Effector memory CD4-positive, alpha-beta T cell (primary cell): ENCODE measurements at places on chromosomes 7 and 10.
A peak's percentile ranks its signal among the peaks of the same experiment; 100 is the strongest.

GRCh38 chr7:135353832-135354231 is 120.2 kb downstream of the STRA8 start:
- DNase-seq: no peak

DNA sequence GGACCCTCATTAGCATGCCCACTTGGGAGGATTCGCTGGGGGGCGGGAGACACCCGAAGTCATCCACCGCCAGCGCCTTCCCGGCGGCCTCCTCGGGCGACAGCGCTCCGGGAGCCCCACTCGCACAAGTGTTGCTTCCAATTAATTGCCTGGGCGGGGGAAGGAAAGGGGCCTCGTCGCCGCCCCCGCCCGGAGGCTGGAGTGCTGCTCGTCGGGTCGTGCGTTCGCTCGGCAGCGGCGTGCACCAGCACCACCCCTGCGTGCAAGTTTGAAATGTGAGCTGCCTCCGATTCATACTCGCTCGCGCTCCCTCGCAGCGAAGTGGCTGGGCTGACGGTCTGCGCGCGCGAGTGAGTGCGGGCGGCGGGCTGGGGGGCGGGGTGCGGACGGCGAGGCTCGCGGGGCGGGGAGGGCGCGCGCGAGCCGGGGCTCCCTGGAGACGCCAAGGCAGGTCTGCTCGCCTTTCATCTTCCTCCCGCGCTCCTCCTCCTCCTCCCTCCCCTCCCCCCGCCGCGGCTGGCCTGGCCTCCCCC is 104.6 kb upstream of the PPIF start:
- DNase-seq: peak; percentile 14

- DNase-seq: no peak
Observed at GRCh38 chr10:16779384-16779915, 37.8 kb downstream of the RSU1 start.

GRCh38 chr10:80582286-80582960 is 44.7 kb downstream of the SH2D4B start:
- no peak for DNase-seq

GRCh38 chr7:16114633-16115032 is 306.7 kb downstream of the CRPPA start:
- DNase-seq: no peak

DNA sequence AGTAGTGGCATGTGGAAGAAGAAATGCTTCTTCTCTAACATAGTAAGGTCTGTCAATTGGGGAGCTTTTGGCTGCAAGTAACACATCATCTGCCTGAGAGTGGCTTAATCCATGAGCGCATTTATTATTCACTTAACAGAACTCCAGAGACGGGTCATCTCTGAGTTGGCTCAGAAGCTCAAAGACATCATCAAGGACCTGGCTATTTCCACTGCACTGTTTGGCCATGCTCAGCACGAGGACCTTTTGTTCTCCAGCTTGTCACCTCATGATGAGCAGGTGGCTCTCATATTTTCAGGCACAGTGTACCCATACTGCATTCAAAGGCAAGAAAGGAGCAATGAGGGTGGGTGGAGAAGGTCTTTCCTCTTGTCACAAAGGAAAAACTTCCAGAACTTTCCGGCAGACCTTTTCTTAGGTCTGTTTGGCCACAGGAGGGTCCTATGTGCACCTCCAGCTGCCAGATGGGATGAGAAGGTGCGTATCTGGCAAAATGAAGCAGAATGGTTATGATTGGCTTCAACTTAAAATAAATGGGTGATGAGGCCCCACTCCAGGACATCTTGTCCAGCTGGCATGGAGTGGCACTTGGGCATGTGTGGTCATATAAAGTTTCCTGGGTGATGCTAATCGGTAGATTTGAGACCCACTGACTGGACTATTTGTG is 55.6 kb upstream of the SHH start:
- DNase-seq: no peak

DNA sequence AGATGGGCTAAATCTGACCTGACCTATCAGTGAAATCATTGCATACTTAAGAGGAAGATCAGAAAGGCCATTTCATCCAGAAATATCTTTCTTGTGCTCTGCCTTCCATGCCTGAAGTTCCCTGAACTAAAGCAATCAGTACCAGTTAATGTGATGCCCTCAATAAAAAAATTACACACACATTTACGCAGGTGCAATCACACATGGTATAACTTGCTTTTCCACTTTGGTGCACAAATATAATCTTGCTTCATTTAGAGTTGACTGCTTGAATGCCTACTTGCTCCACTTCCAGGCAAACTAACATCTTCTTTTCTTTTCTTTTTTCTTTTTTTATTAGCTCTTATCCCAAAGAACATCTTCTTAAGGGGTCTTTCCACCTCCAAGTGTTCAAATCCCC is 58.3 kb upstream of the KIF5B start:
- no peak for DNase-seq

- DNase-seq: no peak
Observed at GRCh38 chr10:122333037-122333436, 41.5 kb upstream of the PLEKHA1 start.

DNA sequence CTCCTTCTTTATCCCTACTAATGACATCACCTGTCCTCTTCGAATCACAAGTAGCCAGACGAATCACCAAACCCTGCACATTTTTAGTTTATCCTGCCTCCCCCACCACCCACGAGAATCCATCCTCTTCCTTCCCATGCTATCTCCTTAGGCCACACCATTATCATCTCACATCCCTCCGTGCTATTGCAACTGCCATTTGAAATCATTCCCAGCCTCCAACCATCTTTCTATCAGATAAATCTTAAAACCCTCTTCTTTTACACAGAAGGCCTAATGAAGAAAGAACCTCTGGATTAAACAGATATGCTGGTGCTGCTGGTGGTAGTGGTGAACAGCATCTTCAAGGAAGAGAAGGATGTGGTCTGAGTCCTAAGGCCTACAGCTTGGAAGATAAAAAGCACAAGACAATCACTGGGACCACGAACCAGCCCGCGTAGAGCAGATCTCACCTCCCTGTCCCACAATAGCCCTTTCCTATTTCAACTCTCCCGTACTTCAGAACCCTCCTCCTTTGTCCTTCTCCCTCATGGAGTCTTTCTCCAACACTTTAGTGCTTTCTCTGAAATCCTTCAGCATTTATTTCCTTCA is 403.1 kb downstream of the SFMBT2 start:
- DNase-seq: no peak

DNA sequence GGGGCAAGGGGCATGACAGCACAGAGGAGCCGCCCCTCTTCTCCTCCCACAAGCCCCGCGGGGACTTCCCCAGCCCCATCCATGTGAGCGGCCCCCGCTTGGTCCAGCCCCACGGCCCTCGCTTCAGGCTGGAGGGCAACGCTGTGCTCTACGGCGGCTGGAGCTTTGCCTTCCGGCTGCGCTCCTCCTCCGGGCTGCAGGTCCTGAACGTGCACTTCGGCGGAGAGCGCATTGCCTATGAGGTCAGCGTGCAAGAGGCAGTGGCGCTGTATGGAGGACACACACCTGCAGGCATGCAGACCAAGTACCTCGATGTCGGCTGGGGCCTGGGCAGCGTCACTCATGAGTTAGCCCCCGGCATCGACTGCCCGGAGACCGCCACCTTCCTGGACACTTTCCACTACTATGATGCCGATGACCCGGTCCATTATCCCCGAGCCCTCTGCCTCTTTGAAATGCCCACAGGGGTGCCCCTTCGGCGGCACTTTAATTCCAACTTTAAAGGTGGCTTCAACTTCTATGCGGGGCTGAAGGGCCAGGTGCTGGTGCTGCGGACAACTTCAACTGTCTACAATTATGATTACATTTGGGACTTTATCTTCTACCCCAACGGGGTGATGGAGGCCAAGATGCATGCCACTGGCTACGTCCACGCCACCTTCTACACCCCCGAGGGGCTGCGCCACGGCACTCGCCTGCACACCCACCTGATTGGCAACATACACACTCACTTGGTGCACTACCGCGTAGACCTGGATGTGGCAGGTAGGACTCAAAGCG is 5.1 kb downstream of the AOC1 start:
- no peak for DNase-seq

DNA sequence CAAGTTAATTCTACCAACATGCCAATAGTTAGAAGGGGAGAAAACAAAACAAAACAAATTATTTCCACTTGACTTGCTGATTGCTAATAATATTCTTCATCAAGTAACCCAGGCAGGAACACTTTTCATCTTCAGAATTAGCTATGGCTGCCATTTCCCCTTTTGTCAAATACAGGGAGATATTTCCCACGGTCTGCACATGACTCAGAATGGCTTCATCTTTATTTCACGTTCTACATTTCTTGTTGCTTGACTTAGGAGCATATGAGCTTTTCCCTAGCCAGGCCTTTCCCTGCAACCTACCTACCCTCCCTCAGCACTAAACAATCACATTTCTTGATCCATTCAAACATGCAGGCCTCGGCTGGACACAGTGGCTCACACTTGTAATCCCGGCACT is 6.5 kb downstream of the CPVL start:
- DNase-seq: no peak

DNA sequence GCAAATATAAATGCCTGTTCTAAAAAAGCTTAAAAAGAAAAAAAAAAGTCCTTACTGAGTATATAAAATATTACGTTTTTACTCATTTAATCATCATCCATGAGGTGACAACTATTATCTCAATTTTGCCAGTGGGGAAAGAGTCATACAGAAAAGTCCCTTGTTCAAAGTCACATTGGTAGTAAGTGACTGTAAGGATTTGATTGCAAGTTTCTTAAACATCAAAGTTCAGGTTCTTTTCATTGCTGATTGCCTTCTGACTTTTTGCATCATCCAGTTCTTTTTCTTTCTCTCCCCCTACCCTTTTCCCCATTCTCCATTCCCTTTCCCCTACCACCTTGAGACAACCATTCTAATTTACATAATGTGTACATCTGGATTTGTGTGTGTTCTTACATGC is 363.3 kb downstream of the NRG3 start:
- no peak for DNase-seq

DNA sequence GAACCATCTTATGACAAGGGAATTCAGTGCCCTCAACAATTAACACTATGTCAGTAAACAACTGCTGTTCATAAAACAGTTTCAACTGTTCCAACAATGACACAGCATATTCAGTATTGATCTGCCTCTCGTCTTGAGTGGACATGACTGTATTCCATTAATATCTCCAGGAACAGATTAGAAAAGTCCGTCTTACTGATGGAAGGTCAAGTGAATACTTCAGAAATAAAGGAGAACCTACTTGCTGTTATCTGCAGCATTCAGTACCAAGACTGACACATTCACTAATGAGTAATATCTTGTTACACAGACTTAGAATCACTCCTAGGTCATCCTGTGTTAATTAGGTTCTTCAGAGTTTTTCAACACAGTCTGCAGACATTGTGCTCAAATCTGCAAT is 12.1 kb downstream of the KBTBD2 start:
- no peak for DNase-seq

DNA sequence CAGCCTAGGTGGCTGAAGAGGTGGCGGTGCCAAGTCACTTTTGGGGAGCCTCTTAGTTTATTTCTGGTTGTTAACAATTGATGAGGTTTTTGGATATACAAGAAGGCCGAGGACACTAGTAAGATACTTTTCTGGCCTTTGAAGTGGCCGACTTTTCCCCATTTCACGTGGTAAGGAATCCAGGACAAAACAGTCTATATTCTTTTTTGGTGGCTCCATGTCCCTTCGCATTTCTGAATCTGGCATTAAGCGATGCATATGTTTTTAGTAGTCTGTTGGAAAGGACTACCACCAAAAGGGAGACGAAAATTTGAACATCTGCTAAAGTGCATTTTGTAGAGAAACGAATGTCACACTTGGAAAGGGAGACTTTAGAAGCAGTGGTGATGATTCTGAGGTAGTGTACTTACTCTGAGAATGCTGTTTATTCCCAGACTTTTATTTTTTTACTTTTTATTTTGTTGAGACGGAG is 1.5 kb downstream of the MLLT10 start:
- DNase-seq: no peak

DNA sequence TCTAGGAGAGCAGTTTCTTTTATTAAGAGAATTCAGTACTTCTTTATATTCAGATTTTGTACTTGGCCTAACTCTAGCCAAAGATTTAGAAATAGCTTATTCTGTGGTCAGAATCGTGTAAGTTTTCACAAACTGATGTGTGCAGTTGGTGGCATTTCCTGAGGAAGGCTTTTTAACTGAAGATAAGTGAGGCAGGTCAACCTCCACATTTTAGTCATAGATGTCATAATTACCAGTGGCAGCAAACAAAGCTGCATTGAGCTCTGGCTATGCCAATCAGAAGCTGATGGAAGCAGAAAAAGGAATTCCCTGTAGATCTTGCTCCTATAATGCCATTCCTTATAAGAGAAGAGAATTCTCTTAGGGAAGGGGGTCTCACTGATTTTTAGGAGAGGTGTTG is 141.3 kb upstream of the SP8 start:
- no peak for DNase-seq

DNA sequence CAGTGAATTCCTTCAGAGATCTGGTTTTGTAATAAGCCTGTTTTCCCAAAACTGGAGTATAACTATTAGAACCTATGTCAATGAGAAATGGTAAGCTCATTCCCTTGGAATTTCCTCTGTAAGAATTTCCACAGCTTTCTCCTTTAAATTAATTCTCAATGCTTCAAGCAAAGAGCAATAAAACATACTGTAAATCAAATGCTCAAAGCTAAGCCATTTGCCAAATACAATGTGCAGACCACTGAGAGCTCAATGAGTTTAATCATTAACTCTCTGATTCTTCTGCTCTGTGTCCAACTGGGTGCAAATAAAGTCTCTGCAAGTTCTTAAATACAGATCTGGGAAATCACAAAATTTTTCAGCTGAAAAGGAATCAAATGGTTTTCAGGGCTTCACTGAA is 227.6 kb upstream of the IMMP2L start:
- DNase-seq: no peak

DNA sequence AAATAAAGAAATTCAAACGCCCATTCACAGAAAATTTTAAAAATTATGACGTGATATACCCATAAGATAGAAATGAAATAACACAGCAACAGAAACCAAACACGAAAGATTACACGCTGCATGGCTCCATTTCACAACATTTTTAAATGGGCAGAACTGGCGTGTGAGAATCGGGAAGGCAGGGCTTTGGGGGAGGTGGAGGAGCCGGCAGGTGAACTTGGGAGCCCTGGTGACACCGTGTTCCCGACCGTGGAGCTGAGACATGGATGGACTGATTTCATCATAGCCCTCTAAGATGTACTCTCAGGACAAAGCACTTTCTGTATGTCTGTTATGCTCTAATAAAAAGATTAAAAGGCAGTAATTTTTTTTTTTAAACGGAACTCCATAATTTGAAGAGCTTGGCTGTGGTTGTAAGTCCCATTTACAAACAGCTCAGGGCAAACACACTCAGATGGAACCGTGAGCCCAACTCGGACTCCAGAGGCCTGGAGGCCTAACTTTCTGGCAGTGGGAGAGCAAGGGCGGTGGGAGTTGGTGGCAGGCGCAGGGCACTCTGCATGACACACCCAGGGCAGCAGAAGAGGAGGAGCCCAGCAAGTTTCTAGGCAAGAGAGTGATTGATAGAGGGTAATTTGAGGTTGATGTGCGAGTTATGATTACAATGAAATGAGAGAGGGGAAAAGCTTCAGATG is 203.4 kb downstream of the MAD1L1 start:
- DNase-seq: no peak

- no peak for DNase-seq
Observed at GRCh38 chr7:151863386-151864079, 13.4 kb downstream of the PRKAG2 start.
